ENCODE measurements at places on chromosomes 2 and 18.

- DNase-seq, result no peak
These were observed 227.4 kb upstream of the ZNF804A start for GRCh38 chr2:184370954-184371353.

DNA sequence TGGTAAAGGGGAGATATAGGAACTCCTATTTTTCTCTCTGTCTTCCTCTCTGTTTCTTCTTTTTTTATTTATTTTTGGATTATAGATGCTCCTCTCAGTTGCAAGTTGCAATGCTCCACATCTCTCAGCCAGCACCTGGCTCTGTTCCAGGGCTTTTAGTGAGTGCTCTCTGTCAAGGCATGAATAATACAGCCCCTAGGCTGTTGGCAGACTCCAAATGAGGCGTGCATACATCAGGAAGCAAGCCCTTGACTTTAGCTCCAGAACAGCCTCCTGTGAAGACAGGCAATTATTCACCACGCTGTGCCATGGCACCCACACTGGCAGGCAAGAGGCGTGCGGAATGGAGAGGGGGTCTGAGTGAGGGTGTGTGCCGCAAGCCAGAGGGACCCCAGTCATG, 228.1 kb upstream of the PXDN start:
- DNase-seq, result no peak

GRCh38 chr2:94873362-94874276, 2.4 kb downstream of the TEKT4 start:
- DNase-seq, result no peak

DNA sequence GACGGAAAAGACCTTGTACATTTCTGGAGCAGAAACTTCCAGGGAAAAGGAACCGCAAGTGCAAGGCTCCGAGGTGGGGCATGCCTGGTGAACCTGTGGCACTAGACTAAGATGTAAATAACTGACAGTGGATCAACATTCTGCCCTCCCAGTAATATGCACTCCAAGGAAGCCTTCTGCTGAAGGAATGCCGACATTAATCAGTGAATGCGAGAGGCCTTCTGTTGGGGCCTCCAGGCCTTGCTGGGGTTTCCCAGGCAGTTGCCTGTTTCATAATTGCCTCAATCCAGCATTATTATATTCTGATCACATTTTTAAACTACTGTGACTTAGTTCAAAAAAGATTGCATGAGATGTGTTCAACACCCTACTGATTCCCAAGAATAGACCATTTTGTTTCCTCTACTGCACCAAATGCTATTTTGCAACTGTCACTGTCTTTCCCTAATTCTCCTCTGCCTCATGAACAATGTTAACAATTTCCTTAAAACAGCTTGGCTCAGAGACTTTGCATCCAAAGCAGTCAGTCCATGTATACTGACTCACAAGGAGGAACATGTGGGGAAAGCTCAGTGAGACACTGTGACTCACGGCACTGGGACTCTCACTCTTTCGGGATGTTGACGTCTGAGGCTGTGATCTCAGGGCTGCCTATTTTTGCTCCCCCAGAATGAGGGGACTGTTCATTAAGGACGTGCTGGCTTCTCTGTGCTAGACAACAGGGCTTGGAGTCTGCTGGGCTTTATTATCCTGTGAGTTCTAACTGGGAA, 10.5 kb upstream of the DSG2 start:
- DNase-seq, result no peak

GRCh38 chr18:58271770-58272169, 227.7 kb downstream of the NEDD4L start:
- DNase-seq, result no peak

- no peak for DNase-seq
These were observed 328.5 kb upstream of the ZEB2 start for GRCh38 chr2:144848423-144848822.

DNA sequence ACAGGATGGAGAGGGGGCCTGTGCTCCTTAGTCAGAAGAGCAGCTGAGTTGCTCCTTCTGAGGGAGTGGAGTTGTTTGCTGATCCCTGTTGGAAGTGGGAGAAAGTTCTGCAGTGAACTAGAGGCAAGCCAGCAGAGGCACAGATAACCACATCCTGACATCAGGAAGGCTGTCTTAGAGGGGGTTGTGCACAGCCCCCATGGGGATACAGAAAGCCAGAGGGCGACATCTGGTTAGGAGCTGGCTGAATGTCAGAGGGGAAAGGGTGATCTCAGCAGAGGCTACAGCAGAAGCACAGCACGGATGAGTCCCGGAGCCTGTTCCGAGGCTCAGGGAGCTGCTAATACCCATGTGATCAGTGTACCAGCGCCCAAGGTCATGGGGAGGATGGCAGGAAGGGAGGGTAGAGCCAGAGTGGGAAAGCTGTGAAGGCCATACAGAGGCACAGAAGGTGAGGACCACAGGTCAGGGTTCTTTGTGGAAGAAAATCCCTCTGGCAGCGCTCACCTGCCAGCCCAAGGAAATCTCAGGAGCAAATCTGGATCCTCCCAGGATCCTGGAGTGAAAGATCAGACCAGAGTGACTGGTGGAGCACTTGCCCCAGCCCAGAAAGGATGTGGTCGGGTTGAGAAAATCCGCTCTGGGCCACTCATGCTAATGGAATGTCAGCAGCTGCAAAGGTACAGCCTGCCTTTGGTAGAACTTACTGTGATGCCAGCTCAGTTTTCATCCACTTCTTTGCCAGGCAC, 111.8 kb downstream of the STPG4 start:
- DNase-seq, result no peak

GRCh38 chr2:43032213-43033015, 194.0 kb downstream of the ZFP36L2 start:
- no peak for DNase-seq

DNA sequence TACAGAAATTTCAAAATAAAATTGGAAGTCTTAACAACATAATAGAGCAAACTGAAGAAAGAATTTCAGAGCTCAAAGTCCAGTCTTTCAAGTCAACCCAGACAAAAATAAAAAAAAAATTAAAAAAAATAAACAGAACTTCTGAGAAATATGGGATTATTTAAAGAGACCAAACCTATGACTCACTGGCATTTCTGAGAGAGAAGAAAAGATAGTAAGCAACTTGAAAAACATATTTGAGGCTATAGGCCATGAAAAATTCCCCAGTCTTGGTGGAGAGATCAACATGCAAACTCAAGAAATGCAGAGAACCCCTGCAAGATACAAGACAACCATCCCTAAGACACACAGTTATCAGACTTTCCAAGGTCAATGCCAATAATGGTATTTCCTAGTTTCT, 167.4 kb downstream of the RNF144A start:
- no peak for DNase-seq

DNA sequence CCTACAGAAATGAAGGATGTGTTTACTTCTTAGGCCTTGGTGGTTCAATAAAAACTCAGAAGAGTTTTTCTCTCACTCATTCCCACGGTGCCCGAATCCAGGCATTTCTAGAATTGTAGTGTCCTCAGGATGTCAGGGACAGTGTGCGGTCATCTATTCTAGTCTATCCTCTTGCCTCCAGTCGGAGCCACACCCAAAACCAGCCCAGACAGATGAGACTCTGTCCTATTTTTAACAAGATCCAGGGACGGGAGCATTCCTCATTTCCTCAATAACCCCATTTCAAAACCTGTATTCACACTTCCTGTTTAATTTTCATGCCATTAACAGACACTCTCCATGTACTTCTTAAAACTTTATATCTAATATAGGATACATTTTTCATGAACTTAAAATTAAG, 11.6 kb upstream of the RBMS1 start:
- DNase-seq, result no peak

DNA sequence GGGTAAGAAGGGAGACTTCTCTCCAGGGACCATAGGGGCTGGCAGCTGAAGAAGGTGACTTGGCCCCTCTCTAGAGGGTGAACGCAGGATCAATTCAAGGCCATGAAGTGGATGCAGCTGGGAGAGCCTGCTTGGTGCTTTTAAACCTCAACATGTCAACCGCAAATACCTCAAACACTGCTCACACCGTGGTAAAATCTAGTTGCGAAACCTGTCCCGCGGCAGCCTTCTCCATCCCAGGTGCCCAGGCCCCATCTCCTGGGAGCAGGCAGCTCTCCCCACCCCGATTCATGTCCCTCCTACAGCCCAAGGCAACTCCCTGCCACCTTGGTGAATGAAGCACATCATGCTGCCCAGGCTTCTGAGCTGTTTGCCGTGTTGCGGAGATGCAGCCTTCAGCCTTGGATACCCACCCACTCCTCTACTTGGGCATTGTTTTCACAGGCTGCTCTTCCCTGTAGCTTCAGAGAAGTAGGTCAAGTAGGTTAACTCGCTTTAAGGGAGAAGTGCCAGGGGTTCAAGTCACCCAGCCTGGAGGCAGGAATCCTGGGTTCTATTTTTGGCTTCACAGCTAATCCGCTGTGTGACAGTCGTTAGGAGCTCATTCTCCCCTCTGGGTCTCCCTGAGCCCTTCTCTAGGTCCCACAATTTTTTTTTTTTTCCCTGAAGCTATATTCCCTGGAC, 6.2 kb upstream of the EFR3B start:
- DNase-seq, result no peak

GRCh38 chr18:63999871-64000270, 30.0 kb downstream of the SERPINB8 start:
- DNase-seq, result no peak

DNA sequence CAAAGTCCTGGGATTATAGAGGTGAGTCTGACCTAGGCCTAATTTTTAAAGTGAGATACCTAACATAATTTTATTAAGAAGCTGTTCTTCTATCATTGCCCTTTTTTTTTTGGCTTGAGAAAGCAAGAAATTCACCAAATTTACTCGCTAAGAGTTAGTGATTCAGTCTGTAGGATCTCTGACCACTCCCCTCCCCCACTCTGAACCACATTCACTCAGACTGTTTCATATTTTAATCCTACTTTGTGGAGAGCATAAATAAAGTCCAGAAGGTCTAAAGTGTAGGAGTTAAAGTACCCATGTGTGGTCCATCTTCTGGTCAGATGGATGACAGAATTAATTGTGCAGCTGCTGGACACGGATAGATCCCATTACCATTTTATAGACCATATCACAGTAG, 115.8 kb upstream of the MGAT5 start:
- DNase-seq, result no peak
